ENCODE measurements at places on chromosomes 16 and 17. TPM values are rescaled to one million over a fixed set of nuclear protein-coding genes. Genes with fewer than 3 reads are reported as not detected.

GRCh38 chr16:21656795-21657768 lies 4.7 kb upstream of the IGSF6 start:
- no peak overlapping the region for H3K4me3 ChIP-seq
- H3K27me3 ChIP-seq, result no peaks in the 10 kb centered on the region
- peaks cover 40% of the 10 kb centered on the region for H3K4me1 ChIP-seq
- DNase-seq, result no peak
- peaks cover 17% of the 10 kb centered on the region for H3K36me3 ChIP-seq

- H3K36me3 ChIP-seq, result no peaks in the 10 kb centered on the region
- no peak for DNase-seq
- peaks cover 19% of the 10 kb centered on the region for H3K4me1 ChIP-seq
- no peaks in the 10 kb centered on the region for H3K27me3 ChIP-seq
These were observed 169.5 kb downstream of the C16orf78 start for GRCh38 chr16:49542946-49543630.

- H3K4me3 ChIP-seq, result no peak overlapping the region
- DNase-seq, result no peak
- H3K4me1 ChIP-seq, result no peaks in the 10 kb centered on the region
These were observed 390.3 kb downstream of the CPPED1 start for GRCh38 chr16:12413393-12413792.

DNA sequence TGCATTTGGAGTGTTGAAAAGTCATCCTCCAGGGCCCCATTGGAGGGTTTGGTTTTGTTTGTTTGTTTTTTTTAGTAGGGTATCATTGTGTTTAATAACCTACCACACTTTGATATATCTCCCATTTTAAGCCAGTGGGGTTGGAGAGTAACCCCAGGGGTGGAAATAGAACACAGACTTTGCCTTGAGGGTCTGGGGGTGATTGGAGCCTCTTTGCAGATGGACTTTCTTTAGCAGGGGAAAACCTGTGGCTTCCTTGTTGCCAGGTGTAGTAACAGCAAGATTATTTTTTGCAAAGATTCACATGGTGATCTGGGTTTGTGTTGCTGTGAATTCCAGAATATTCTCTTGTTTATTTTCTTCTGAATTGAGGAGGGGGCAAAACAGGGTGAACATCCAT lies 1.5 kb downstream of the ABCC1 start:
- H3K27me3 ChIP-seq, result no peaks in the 10 kb centered on the region
- DNase-seq, result no peak
- H3K27ac ChIP-seq, result peak overlapping the region; percentile 96
- H3K4me3 ChIP-seq, result peak overlapping the region; percentile 95

GRCh38 chr17:57400648-57401047 lies 144.3 kb downstream of the MSI2 start:
- H3K4me3 ChIP-seq, result no peak overlapping the region
- H3K27ac ChIP-seq, result no peak overlapping the region
- H3K36me3 ChIP-seq, result peaks cover 34% of the 10 kb centered on the region
- DNase-seq, result no peak
- no peaks in the 10 kb centered on the region for H3K27me3 ChIP-seq
- H3K4me1 ChIP-seq, result no peaks in the 10 kb centered on the region

GRCh38 chr17:71360301-71360700 lies 760.5 kb upstream of the SOX9 start:
- DNase-seq, result no peak
- no peak overlapping the region for H3K27ac ChIP-seq
- no peaks in the 10 kb centered on the region for H3K36me3 ChIP-seq
- H3K4me1 ChIP-seq, result no peaks in the 10 kb centered on the region

DNA sequence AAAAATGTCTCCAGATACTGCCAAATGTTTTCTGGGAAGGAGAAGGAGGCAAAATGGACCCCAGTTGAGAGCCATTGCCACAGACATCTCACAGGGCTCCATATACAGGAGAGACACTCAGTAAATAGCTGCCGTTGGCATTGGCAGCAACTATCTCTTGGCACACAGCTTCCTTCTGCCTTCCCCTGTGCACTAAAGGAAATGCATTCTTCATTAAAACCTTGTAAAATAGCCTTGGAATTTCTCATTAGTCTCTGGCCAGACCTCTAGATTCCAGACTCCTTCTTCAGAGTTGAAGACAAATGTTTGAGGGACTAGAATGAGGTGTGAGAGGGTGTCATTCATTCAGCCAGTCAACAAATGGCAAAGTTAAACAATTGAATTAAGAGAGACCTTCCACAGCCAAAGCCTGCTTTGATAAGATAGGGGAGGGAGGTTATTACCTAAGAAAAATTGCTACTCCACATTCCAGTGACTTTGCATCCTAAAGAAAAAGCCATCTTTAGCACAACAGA lies 223.9 kb upstream of the HS3ST3A1 start:
- no peak for DNase-seq
- no peak overlapping the region for H3K27ac ChIP-seq
- peaks cover 3% of the 10 kb centered on the region for H3K4me1 ChIP-seq
- H3K36me3 ChIP-seq, result no peaks in the 10 kb centered on the region
- no peak overlapping the region for H3K4me3 ChIP-seq
- no peaks in the 10 kb centered on the region for H3K27me3 ChIP-seq

KRT12 gene
- not detected for total RNA-seq

GRCh38 chr16:14485121-14485551 lies 144.9 kb downstream of the PARN start:
- no peak overlapping the region for H3K27ac ChIP-seq
- H3K4me3 ChIP-seq, result no peak overlapping the region
- peaks cover 24% of the 10 kb centered on the region for H3K36me3 ChIP-seq

CACNG4 gene
- 0.38 TPM for total RNA-seq

TNFRSF13B gene
- total RNA-seq, result not detected

GRCh38 chr17:28327031-28327607 lies 8.1 kb downstream of the TMEM97 start:
- H3K27ac ChIP-seq, result no peak overlapping the region
- H3K27me3 ChIP-seq, result no peaks in the 10 kb centered on the region
- H3K36me3 ChIP-seq, result peaks cover 5% of the 10 kb centered on the region
- no peak overlapping the region for H3K4me3 ChIP-seq

DRC3 gene
- 2.5 TPM for total RNA-seq

DNA sequence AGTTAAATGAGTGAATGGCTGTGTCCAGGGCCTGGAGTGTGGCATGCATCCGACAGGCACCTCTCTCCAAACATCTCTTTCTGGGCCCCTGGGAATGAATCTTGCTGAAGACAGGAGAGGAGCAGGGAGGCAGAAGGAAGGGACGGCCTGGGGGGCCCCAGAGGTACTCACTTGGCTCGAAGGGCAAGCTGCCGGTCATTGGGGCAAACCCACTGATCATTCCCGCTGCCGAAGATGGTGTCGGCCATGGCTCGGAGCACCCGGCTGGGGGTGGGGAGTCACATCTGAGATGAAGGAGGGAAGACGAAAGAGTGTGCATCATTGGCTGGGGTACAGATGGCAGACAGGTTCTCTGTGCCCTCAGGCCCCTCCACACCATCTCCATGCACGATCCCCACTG lies 25.3 kb downstream of the RPH3AL start:
- no peaks in the 10 kb centered on the region for H3K27me3 ChIP-seq
- no peaks in the 10 kb centered on the region for H3K36me3 ChIP-seq
- H3K4me1 ChIP-seq, result no peaks in the 10 kb centered on the region
- H3K4me3 ChIP-seq, result no peak overlapping the region
- no peak for DNase-seq
- H3K27ac ChIP-seq, result no peak overlapping the region

DNA sequence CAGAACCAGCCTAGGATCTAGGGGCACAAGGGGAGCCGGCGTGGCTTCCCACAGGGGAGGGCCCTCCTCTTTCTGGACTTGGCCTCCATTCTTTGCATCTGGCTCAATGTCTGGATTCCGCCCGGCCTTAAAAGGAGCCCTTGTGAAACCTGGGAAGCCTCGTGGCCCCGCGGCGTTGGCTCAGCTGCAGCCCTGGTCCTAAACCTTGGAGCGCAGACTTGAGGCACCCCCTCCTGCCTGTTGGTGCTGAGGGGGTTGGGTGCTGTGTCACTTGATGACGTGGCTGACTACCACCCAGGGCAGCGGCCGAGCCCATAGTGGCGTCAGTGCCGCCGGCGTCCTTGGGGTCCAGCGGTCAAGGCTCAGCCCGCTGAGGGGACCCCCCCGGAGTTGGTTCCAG lies 4.4 kb downstream of the TRAPPC2L start:
- no peaks in the 10 kb centered on the region for H3K27me3 ChIP-seq
- peaks cover 9% of the 10 kb centered on the region for H3K4me1 ChIP-seq

MYH8 gene
- not detected for total RNA-seq

DNA sequence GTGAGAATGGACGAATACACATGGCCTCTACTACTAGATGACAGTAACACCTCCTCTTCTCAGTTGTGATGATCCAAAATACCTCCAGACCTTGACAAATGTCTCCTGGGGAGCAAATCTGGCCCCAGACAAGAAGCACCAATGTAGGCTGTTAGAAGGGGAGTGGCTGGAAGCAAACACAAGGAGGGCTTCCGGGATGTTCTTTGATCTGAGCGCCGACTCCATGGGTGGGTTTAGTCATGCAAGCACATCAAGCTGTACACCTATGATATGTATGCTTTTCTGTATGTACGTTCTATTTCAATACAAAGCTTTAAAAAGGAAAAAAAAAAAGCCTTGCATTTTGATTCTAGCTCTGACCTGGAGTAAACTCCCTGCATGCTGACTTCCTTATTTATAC lies 61.4 kb downstream of the ARHGAP17 start:
- no peak overlapping the region for H3K27ac ChIP-seq
- no peaks in the 10 kb centered on the region for H3K4me1 ChIP-seq
- no peak for DNase-seq
- peaks cover 100% of the 10 kb centered on the region for H3K36me3 ChIP-seq
- no peaks in the 10 kb centered on the region for H3K27me3 ChIP-seq

MYH11 gene
- total RNA-seq, result 1,349 TPM

GAST gene
- total RNA-seq, result not detected

MPRIP gene
- 139 TPM for total RNA-seq

GRCh38 chr16:78605548-78606101 lies 506.2 kb downstream of the WWOX start:
- no peak overlapping the region for H3K4me3 ChIP-seq
- no peaks in the 10 kb centered on the region for H3K36me3 ChIP-seq
- no peaks in the 10 kb centered on the region for H3K4me1 ChIP-seq
- DNase-seq, result no peak
- H3K27me3 ChIP-seq, result no peaks in the 10 kb centered on the region
- H3K27ac ChIP-seq, result peak overlapping the region; percentile 39

C17orf113 gene
- total RNA-seq, result 0.57 TPM
